Activated T-cell treated with anti-CD3 and anti-CD28 coated beads for 24 hours (primary cell): ENCODE measurements at places on chromosomes 12 and 14.

GRCh38 chr14:53996041-53996440 lies 39.4 kb upstream of the BMP4 start:
- no peak for DNase-seq

- DNase-seq, result no peak
Observed at GRCh38 chr12:108570743-108571608, 8.6 kb downstream of the ISCU start.

GRCh38 chr12:71109834-71110233 lies 48.0 kb downstream of the TSPAN8 start:
- DNase-seq, result no peak

GRCh38 chr14:91872011-91872501 lies 4.7 kb upstream of the TC2N start:
- no peak for DNase-seq

DNA sequence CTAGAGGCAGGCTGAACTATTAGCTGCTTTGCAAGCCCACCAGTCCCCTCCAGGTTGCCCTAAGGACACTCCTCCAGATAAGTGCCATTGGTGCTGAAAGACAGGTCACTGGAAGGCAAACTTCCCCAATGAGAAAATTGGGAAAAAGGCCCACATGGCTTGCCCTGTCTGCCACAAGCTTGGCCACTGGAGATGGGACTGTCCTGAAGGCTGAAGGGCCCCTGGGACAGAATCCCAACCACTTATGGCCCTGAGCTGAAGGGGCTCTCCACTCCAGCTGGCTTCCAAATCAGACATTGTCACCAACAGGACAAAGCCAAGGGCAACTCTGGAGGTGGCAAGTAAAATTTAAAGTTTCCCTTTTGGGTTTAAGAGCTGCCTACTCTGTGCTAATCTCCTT lies 12.2 kb upstream of the DHRS2 start:
- DNase-seq, result no peak
